Stimulated activated CD8-positive, alpha-beta memory T cell treated with anti-CD3 and anti-CD28 coated beads, Interleukin-7, amount 100 ng/mL, for 48 hours (primary cell): ENCODE measurements at places on chromosomes 2 and 18.

GRCh38 chr18:73511771-73512503 is 635.7 kb downstream of the FBXO15 start:
- no peak for DNase-seq

- DNase-seq: no peak
These were observed 63.8 kb downstream of the OLA1 start for GRCh38 chr2:174184504-174184903.

DNA sequence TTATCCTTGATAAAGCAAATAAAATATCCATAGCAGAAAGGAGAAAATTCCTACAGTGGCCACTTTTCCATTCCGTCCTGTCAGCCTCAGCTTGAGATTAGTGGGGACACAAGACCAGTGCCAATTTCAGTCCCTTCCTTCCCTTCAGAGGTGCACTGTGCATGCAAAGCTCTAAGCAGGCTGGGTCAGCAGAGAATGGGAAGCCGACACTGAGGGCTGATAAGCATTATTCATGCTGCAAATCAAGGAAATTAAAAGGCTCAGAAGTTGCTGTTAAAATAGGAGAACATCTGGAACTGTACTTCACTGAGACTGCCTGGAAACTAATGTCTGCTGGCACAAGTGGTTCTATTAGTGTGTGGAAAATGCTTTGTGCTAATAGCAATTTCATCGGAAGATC is 534.3 kb downstream of the ADCYAP1 start:
- DNase-seq: no peak

DNA sequence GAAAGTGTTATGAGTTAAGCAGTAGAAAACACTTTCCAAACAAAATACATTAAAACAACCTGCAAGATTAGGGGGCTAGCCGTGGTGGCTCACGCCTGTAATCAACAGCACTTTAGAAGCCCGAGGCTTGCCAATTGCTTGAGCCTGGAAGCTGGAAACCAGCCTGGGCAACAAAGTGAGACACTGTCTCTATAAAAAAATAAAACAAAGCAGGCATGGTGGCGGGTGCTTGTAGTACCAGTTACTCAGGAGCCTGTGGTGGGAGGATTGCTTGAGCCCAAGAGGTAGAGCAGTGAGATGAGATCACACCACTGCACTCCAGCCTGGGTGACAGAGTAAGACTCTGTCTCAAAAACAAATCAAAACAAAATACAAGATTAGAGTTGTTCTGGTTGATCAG is 208.3 kb downstream of the ERBB4 start:
- no peak for DNase-seq

GRCh38 chr18:60069145-60069544 is 169.3 kb downstream of the PMAIP1 start:
- no peak for DNase-seq

DNA sequence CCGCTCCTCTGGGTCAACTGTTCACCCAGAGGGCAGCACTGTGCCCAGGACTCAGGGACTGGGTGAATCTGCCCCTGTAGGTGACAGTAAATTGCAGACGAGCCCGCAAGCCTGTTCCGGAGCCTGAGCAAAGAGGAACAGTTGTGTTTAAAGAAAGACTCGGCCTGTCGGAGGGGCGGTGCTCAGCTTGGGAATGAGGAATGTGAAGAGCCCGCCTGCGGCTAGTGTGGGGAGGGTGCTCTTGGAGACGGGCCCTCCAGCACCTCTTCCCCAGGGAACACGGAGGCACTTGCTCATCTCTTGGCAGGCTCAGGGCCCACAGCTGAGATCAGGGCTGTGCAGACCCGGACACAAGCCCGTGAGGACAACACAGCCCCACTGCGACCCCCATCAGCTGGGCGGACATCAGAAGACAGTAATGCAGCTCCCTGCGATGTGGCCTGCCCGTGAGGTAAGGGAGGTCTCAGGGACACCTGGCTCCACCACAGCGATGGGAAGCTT is 299.0 kb downstream of the NDUFA10 start:
- no peak for DNase-seq

- no peak for DNase-seq
These were observed 571.7 kb upstream of the FANCL start for GRCh38 chr2:58812771-58813344.

- DNase-seq: no peak
These were observed 150.9 kb downstream of the RTP5 start for GRCh38 chr2:242020196-242021004.

DNA sequence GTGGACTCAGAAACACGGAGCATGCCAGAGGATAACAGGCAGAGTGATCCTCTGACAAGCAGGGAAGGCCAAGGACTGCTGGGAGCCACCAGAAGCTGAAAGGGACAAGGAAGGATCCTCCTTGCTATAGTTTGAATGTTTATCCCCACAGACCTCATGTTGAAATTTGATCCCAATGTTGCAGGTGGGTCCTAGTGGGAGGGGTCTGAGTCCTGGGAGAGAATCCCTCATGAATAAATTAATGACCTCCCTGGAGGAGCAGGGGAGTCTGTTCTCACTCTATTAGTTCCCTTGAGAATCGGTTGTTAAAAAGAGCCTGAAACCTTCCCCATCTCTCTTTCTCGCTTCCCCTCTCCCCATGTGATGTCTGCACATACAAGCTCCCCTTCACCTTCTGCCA is 124.4 kb downstream of the FBXO15 start:
- DNase-seq: no peak

DNA sequence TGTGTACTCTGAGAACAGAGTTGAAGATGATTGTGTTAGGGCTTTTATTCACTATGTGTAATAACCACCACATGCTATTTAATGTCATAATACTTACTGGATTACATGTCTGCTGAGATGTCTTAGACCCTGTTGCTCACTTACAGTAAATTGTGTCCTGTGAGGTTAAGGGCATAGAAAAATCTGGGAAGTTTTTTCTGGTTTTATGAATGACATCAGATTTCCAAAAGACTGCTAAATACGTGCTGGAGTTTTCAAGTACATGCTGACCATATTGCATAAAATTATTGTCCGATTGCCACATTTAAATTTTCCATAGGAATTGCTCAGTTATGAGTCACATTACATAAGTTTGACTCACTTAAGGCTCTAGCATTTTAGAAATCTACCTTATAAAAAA is 96.7 kb upstream of the COL5A2 start:
- no peak for DNase-seq

DNA sequence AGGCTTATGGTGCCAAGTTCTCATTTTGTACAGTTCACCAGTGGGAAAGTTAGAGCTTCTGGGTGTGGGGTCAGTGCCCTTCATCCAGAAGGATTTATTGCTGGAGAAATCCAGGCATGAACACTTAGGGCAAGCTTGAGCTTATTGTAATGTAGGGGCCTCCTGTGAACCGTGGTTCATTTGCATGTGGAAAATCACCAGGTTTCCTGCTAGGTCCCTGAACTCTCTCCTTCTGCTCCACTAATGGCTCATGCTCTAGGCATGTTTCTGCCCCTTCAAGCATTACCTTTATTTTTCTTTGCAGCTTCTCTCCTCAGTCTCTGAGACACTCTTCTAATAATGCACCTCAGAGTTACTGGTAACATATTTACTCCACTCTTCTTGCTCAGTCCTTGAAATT is 79.3 kb upstream of the FAM98A start:
- DNase-seq: no peak

DNA sequence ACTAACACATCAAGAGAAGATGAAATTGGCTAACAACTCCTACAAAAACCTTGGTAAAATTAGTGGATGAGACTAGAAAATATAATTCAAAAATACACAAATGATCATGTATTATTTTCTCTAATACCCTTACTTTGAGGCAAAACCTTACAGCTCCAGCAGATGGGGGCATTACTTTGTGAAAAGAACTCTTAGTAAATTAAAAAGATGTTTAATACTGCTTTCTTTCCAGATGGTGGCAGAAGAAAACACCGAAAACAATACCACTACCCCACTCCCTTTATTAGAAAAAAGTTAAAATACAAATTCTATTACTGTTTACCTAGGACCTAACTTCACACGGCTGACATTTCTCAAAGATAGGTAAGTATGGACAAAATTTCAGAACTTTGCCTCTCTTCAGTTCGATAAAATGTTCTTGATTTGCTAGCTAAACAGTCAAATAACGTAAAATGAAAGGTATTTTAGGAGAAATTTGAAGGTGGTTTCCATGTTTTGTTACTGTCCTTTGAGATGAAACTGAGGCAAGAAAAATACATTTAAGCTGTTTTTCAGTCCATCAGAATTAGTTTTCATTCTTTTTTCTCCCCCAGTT is 30.6 kb downstream of the ORC4 start:
- no peak for DNase-seq

- no peak for DNase-seq
These were observed 7.6 kb upstream of the SERPINB12 start for GRCh38 chr18:63534615-63535014.

DNA sequence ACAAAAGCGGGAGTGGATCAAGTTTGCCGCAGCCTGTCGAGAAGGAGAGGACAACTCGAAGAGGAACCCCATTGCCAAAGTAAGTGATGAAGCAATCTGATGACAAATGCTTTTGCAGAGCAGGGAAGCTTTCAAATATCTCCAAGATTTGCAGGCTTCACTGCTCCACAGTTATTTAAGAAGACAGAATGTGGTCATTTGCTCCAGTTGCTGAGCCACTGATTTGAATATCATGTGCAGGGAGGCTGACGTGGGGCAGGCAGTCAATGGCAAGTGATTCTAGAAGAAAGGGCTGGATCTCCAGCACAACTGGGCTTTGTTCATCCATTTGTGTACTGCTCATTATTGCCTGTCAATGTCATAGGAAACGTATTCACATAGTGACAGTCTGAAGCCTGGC is 10.2 kb downstream of the DSG4 start:
- DNase-seq: no peak

GRCh38 chr2:188243381-188243780 is 48.3 kb upstream of the GULP1 start:
- no peak for DNase-seq

DNA sequence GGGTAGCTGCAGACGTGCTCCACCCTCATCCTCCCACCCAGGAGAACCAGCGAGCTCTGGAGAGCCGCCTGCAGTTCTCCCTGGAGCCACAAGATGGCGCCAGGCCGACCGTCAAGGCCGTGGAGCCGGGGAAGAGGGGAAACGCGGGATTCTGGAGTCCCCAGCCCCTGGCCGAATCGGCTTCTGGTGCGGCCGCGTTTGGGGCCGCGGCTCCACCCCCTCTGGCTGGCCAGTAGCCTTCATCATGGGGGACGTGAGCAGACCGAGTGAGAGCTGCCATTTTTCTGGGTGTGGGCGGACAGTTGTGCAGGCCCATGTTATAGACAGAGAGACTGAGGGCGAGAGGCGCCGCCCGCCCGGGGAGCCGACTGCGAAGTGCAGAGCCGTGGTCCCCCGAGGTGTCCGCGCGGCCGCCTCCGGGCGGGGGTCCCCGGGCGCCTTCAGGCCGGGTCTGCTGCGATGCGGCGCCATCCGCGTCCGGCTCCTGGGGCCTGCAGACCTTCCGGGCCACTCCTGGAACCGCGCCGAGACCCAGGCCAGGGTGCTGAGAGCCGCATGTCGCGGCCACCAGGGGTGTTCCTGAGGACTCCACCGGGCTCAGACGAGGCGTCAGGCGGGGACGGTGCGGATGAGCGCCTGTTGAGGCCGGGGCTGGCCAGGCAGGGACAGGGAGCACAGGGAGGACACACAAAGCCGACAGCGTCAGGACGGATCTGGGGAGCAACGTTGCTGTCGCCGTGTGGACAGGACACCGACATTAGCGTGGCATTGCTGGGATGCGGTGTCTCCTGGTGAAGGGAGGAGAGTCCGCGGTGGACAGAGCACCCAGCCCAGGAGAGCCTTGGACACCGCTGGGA is 418.2 kb upstream of the HS6ST1 start:
- peak; percentile 22 for DNase-seq

DNA sequence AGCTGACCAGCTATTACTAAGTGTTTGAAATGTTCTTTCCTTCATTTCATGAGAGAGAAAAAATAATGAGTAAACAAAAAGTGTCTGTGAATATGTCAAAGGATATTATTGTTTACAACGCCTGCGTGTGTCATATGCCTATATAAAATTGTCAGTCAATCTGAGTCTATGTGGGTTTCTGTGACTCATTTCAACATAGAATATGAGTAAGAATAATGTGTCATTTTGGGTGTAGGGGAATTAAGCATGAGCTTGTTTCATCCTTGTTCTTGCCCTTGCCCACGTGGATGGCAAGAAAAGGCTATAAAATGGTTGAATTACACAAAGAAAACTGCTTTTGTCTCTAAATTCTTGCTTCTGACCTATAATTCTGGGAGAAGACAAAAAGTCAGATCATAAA is 466.0 kb downstream of the PTH2R start:
- no peak for DNase-seq

- DNase-seq: no peak
These were observed 6.2 kb upstream of the MGAT5 start for GRCh38 chr2:134247679-134248078.

- no peak for DNase-seq
These were observed 45.3 kb downstream of the ACAA2 start for GRCh38 chr18:49768051-49768391.

GRCh38 chr2:155209696-155210450 is 511.4 kb downstream of the KCNJ3 start:
- no peak for DNase-seq

DNA sequence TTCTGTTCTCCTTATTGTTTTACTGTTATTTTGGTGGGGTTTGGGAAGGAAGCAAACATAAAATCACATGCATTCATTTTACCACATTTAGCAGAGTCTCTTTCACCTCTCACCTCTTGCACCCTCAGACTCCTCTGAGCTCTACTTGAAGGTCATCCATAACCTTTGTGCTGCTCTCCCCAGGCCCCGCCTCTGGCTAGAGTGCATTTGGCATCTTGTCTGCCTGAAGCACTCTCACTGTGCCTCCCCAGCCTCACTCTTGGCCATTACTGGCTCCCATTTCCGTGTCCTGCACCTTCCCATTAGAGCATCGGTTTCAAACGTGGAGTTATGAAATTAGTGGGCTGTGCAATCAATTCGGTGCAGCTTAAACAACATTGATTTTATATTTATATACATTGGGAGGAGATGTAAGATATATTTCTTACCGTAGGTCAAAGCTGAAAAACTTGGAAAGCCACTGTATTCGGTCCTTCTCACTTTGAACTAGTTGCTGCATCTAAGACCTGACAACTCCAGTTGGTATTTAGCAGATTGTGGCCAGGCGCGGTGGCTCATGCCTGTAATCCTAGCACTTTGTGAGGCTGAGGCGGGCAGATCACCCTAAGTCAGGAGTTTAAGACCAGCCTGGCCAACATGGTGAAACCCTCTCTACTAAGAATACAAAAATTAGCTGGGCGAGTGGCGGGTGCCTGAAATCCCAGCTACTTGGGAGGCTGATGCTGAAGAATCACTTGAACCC is 6.9 kb upstream of the ZFAND2B start:
- no peak for DNase-seq

GRCh38 chr2:173184031-173185004 is 108.7 kb downstream of the MAP3K20 start:
- DNase-seq: no peak

DNA sequence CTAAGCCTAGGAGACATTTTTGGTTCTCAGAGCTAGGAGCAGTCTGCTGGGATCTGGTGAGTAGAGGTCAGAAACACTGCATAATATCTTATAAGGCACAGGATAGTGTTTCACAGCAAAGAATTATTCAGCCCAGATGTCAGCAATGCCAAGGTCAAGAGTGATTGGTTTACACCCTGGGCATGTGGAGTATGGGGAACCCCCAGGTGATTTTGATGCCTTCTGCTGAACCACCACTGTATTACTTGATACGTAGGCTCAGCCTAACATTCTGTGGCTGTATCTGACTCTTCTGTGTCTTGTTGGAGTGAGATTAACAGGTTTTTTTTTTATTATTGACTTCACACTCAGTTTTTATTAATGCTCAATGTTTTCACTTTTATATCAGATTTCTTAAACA is 6.0 kb downstream of the DDX18 start:
- DNase-seq: no peak
